ENCODE measurements at places on chromosomes 5 and 9.

GRCh38 chr9:136171009-136171800, 33.7 kb downstream of the LHX3 start:
- DNase-seq, result no peak

DNA sequence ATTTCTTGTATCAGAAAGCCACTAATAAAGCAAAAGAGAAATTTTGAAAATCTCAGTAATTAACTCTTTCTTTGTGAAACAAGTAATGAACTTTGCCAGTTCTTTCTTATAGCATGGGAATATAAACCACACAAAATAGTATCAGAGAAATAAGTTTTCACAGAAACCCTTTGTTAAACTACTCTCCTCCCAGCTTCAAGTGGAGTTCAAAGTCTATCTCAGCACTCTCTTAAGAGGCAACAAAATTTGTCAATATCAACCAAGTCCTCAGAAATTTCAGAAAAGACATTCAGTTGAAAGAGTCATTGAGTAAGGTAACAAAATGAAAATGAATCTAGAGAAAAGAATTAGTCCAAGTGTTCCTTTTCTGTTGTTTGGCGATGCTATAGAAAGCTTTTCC, 89.3 kb downstream of the NTRK2 start:
- no peak for DNase-seq

- DNase-seq, result no peak
Measured at GRCh38 chr9:106993603-106994002, 130.6 kb downstream of the ZNF462 start.

GRCh38 chr9:90219548-90220118, 423.0 kb downstream of the DIRAS2 start:
- no peak for DNase-seq

DNA sequence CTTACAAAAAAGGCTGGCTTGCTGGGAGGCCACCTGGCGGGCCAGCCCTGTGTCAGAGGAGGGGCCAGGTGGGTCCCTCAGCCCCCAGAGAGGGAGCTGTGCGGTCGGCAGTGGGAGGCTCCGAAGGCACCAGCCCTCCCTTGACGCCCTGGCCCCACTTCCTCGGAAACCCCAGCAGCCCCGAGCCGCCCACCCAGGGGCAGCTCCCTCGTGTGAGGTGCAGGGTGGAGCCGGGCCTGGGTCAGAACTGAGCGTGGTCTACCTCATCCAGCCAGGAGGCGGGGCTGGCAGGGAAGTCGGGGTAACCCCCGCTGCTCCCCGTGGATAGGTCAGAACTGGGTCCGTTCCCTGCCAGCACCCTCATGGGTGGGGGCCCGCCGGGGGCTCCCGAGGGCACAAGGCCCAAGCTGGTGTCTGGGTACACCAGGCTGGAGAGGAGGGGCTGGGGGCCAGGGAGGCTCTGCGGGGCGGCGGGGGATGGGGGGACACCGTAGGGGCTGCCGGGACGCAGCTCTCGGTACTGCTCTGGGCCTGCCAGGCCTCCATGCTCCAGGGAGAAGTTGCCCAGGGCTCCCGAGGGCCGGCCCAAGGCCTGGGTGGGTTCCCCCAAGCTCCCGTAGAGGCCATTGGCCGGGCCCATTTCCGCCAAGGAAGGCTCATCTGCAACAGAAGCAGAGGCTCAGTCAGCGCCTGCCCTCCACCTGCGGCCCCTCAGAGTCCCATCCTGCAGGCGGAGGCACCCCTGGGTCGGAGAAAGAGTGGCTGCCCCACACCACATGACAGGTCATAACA, 7.6 kb downstream of the LHX3 start:
- no peak for DNase-seq

GRCh38 chr5:44536650-44537260, 147.5 kb upstream of the FGF10 start:
- DNase-seq, result no peak

DNA sequence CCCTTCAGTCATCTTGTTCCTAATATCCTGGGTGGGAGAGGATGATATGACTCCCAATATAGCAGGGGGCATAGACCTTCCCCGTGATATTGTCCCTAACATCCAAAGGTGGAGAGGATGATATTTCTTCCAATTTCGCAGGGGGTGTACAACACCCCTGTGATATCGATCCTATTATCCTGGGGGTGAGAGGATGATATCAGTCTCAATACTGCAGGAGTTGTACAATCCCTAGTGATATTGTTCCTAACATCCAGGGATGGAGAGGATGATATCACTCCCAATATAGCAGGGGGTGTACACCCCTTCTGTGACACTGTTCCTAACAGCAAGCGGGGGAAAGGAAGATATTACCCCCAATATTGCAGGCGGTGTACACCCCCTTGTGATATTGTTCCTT, 122.6 kb downstream of the TMEM38B start:
- DNase-seq, result no peak

GRCh38 chr5:12016159-12016746, 112.0 kb upstream of the CTNND2 start:
- DNase-seq, result no peak

DNA sequence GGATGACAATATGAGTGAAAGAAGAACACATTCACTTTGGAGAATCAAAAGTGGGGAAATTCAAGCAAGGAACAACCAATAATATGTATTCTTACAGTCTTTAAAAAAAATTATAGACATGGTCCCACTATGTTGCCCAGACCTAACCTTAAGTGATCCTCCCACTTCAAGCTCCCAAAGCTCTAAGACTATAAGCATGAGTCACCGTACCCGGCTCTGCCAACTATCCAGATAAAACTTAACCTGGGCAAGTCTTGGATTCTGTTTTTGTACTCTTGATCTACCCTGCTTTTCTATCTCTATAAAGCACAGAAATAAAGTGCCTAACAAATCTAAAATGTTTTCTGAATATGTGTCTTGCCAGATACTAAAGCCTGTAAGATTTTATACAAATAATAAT, 30.9 kb downstream of the CEMIP2 start:
- DNase-seq, result no peak

DNA sequence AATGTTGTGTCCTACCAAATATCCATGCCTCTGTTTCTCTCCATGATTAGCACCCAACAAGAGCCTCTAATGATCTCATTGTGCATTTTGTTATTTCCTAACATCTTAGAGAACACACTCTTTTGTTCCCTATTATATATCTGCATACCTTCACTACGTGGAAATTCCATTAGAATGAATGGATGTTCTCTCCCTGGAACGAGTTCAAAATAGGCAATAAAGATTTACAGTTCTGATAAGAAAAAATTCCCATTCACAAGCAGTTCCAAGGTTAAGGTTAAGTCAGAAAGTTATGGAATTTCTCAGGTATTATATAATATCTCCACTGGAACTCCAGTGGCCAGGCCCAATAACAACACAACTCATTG, 83.7 kb downstream of the TRPM6 start:
- no peak for DNase-seq

DNA sequence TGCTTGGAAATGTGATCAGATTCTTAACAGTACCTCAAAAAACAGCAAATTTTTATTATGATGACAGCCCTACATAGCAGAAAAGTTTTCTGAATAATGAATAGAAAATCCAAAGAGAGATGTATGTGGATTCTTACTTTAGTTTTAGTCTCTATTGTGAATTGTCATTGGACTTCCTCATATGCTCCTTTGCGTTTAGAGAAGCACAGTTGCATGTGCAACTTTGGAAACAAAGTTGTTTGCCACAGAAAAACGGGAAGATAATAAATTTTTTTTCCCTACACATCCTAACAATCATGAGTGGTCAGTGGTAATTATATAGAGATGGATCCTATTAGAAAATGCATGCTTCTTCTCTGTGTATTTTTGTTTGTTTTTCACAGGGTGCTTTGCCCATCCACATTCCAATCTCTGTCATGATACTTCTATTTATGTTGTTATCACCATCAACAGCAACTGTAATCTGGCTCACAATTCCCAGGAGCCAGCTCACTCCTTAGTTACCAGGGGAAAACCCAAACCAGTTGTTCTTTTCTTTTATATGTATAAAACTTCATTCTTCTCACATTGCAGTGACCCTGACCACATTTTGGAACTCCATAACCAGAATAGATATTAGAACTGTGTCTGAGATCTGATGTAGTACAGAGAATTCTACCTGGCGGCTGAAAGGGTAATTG, 118.7 kb downstream of the NDUFS4 start:
- no peak for DNase-seq

GRCh38 chr9:93286252-93287188, 102.6 kb downstream of the WNK2 start:
- no peak for DNase-seq

DNA sequence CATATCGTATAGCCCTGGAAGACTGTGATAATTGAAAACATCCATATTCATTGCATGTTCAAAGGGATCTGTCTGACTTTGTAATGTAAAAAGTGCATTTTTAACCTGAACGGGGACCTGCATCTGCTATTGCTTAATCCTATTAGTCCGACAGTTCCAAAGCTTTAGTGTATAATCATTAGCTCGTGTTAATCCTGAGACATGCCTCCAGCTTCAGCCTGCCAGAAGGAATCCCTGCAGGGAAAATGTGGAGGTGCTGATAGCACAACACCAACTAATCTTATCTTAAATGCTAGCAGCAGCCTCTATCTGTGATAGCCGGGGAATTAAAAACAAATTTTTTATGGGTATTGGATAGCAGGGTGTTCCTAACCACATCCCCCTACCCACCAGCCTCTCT, 495.2 kb downstream of the TLE4 start:
- DNase-seq, result no peak

GRCh38 chr5:135161221-135161620, 127.2 kb upstream of the PITX1 start:
- no peak for DNase-seq

DNA sequence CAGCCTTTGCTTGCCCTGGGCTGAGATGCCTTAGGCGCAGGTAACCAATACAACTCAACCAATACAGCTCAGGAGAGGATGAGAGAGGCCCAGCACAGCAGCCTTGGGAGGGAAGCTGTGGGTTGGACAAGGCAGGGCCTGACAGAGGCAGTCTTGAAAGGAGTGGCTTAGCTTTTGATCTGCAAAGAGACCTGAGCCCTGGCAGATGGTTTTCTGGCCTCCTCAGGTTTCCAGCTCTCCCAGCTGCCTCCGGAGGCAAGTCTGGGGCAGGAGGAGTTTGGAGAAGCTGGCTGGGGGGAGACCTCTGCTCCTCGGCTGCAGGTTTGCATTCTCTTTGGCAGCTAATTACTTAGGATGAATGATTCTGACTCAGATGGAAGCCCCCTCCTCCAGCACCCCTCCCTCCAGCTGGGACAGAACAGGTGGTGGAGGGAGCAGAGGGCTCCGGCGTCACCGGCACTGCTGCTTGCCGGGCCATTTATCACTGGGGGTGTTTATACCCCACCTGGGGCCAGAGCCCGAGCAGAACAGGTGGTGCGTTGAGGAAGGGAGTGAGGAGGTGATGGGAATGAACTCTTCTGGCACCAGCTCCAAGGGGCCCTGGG, 50.8 kb downstream of the TSPAN17 start:
- no peak for DNase-seq

- no peak for DNase-seq
Measured at GRCh38 chr5:4137781-4138180, 542.1 kb downstream of the IRX1 start.

- no peak for DNase-seq
Measured at GRCh38 chr5:171418316-171418981, 998 bp upstream of the FGF18 start.

DNA sequence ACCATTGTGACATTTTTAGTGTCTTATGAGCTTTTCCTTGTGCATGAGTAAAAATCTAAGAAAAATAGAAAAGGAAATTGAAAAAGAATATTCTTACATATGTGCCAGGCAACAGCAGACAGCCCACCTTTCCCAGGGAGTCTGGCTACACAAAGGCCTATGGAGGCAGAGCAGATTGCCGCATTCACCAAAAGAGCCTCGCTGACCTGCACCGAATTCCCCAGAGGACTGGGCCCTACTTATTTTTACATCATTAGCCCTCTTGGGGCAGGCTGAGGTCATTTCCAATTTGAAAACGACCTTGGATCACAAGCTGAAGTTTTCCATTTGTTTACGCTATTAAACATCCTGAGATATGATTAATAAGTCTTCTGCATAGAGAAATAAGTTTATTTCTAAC, 66.2 kb upstream of the WDR41 start:
- no peak for DNase-seq
